ENCODE measurements at places on chromosomes 1 and 21.

DNA sequence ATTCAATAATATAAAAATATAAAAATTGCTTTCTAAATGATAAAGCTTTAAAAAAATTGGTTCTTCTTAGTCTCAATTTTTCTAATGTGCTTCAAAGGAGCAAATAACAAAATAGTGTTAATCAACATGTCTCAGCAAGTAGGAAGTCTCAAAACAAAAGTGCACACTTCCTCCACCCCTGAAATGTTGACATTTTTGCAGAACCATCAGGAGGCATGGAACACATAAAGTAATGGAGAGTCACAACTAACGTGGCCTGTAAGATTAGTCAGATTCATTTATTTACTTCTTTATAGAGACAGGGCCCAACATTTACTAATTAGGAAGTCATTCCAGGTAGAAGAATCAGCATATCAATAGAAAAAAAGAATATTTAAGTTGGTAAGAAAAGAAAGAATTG lies 34.9 kb upstream of the FMO2 start:
- DNase-seq = no peak

GRCh38 chr1:224411766-224412165 lies 22.8 kb downstream of the WDR26 start:
- DNase-seq = no peak

DNA sequence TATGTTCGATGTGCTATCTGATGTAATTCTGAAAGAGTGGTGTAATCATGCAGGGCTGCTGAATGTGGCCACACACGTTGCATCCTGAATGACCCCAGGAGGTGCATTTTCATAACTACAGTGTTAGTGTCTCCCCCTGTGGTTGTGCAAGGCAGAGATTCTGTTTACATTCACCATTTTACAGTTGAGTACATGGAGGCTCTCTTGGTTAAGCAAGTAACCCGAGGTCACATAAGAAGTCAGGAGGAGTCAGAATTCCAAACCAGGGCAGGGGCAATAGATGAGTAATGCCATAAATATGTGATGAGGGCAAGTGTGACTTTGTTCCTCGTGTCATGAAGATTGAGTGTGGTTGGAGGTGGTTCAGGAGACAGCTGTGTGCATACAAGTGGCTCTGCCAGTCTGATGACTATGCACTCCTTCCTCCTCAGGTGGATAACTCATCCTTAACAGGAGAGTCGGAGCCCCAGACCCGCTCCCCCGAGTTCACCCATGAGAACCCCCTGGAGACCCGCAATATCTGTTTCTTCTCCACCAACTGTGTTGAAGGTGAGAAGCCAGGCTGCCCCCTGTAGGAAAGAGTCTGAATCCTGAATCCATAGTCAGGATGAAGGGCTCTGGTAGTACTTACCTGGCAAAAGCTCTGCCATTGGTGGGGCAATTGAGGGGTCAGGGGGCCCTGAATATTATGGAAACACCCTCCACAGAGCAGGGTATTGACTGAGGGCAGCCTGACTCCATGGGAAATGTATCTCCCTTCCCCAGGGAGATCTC lies 9.3 kb downstream of the ATP1A2 start:
- peak; percentile 45 for DNase-seq

GRCh38 chr1:206705191-206705590 lies 20.5 kb downstream of the MAPKAPK2 start:
- DNase-seq = no peak

- no peak for DNase-seq
Measured at GRCh38 chr1:177444997-177445746, 274.4 kb downstream of the BRINP2 start.

GRCh38 chr1:119084798-119085197 lies 55.7 kb downstream of the WARS2 start:
- DNase-seq = no peak

DNA sequence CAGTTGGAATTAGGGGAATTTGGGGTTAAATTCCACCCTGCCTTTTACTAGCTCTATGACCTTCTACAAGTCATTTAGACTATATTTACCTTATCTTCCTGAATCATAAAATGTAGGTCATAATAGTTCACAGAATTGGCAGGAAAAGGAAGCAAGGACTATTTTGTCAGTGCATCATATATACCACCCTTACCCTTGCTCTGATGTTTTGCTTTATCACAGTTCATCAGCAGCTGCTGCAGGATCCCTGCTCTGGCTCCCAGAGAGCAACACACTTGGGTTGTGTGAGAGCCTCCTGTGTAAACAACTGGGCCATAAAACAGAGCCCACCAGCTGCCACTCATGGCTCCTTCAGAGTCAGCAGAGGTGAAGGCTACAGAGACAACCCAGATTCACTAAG lies 631.6 kb upstream of the CAMK1G start:
- DNase-seq = no peak
